Stimulated activated CD4-positive, alpha-beta T cell treated with anti-CD3 and anti-CD28 coated beads, Interleukin-2, amount 100 ng/mL, for 48 hours (primary cell): ENCODE measurements at places on chromosomes 16 and 17.

DNA sequence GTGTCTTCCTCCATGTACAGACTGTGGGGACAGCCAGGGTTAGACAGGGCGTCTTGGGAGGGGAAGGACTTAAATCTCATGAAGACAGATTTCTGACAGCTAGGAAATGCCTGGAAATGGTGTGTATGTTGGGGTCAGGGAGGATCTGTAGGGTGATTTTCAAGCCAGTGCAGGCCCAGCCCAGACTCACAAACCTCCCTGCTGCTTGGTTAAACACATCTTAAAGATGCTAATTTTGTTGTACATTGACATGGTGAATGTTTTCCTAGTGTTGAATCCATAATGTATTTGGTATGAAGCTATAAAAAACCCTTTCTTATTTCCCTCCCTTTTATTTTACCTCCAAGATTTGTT, 238.3 kb downstream of the CCDC182 start:
- no peak for DNase-seq

DNA sequence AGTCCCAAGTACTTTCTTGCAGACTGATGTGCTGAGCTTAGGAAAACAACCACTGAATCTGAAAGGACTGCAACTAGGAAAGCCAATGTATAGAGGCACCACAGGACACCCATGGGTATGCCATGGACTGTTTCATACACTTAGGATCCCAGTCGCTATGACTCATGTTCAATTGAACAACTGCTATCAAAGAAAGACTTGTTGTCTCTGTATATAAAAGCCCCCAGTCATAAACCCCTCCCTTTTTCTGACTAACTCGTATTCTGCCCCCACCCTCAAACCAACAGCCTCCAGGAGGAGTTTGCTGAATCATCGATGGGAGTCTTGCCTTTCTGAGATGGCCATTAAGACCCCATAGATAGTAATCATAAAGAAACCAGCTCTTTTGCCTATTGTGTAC, 205.4 kb downstream of the ANKFN1 start:
- DNase-seq, result no peak

- DNase-seq, result no peak
These were observed 35.9 kb downstream of the NACA2 start for GRCh38 chr17:61555127-61555566.

DNA sequence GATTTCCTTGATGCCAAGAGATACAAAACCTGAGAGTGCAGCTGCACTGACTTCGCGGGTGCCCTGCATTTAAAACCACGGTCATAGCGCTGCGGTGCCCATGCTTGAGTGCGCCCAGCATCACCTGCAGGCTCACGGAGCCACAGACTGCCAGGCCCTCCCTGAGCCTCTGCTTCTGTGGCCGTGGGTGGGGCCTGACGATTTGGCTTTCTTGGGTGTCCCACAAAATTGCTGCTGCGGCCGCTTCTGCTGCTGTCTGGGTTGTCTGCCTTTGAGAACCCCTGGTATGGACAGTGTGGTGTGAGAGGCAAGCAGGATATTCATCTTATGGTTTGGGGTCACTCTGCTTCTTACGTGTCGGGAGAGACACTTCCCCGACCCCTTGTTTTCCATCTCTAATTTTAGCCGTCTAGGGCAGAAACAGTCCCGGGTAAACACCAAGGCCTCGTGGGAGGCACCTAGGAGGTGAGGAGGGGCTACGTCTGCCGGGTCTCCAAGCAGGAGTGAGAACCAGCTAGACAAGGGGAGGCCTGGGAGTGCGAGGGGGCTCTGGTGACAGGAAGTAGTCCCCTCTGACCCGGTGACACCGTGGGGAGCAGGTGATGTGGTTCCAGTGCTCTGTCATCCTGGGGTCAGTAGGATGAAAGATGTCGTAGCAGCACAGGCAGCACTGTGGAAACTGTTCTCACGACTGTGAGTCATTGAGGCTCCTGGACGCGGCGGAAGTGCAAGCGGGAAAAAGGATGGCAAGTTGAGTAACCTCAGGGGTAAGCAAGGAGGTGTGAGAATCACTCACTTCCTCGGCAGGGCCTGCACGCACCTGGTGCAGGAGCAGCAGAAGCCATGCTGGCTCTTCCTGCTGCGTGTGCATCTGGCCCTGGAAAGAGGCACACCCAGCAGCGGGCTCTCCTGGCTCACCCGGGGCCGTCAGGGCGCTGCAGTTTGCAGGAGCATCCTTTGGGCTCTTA, 176.3 kb downstream of the RPTOR start:
- peak; percentile 41 for DNase-seq

DNA sequence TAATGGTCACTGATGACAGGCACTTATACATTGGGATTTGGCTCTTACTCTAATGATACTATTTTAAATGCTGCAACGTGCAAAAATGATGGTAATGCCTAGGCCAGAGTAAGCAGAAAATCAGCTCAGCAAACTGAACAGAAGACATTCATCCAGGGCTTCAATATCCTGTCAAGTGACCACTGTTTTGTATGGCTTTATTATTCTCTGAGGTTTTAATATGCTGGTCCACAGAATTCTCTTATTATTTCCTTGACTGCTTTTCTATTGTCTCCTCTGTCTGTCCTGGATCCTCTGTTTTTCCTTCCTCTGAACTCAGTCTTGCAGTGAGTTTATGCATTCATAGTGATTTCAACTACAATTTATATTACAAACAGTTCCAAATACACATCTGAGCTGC, 90.8 kb upstream of the PMFBP1 start:
- no peak for DNase-seq

DNA sequence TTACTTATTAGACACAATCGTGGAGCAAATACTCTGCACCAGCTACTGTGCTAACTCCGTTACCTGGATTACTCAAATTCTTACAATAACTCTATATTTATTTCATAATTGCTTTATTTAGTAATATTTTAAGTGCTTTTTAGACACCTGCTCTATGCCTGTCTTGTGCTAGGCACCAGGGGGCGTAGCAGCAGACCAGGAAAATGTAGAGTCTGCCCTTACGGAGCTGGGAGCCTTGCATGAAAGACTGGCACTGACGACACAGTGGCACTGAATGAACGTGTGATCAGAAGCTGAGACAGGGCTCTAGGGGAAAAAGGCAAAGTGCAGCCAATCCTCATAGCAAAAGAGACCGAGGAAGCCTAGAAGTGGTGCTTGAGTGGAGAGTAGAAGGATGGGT, 486.5 kb downstream of the CDH13 start:
- DNase-seq, result no peak

GRCh38 chr17:1488826-1489270, 3.6 kb downstream of the MYO1C start:
- no peak for DNase-seq

DNA sequence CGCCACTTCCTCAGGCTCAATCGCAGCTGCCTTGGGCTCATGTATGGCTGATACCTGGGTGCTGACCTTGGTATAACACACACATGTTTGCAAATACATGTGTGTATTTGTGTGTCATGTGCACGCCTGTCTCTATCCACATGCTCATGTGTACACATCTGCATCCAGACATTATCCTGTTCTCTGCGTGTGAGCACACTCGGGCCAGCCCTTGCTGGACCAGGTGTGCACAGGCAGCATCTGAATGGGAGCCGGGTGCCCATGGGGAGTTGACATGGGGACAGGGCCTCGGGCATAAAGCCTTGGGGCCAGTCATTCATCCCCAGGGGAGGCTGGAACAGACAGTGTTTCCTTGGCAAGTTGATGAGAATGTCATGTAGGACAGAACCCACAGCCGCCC, 29.1 kb upstream of the CRHR1 start:
- no peak for DNase-seq

- no peak for DNase-seq
These were observed 25.1 kb upstream of the CCNF start for GRCh38 chr16:2404099-2404498.

- DNase-seq, result no peak
These were observed 50.3 kb downstream of the RBFOX3 start for GRCh38 chr17:79560527-79560926.

- no peak for DNase-seq
These were observed 105.7 kb downstream of the CDH13 start for GRCh38 chr16:82732461-82732860.

- no peak for DNase-seq
These were observed 18.9 kb downstream of the MYBBP1A start for GRCh38 chr17:4536259-4536741.

GRCh38 chr17:71985111-71986039, 135.4 kb upstream of the SOX9 start:
- no peak for DNase-seq

GRCh38 chr16:80569440-80570105, 28.8 kb downstream of the DYNLRB2 start:
- peak; percentile 62 for DNase-seq
